ENCODE measurements at places on chromosomes 12 and 14. TPM values are rescaled to one million over a fixed set of nuclear protein-coding genes. Genes with fewer than 3 reads are reported as not detected.

The DYNC1H1 gene
- total RNA-seq: 376 TPM

The SLC39A5 gene
- total RNA-seq: not detected

The RPS6KL1 gene
- 0.09 TPM for total RNA-seq

The CDC42BPB gene
- 78.4 TPM for total RNA-seq

The PPP1R1A gene
- not detected for total RNA-seq

DNA sequence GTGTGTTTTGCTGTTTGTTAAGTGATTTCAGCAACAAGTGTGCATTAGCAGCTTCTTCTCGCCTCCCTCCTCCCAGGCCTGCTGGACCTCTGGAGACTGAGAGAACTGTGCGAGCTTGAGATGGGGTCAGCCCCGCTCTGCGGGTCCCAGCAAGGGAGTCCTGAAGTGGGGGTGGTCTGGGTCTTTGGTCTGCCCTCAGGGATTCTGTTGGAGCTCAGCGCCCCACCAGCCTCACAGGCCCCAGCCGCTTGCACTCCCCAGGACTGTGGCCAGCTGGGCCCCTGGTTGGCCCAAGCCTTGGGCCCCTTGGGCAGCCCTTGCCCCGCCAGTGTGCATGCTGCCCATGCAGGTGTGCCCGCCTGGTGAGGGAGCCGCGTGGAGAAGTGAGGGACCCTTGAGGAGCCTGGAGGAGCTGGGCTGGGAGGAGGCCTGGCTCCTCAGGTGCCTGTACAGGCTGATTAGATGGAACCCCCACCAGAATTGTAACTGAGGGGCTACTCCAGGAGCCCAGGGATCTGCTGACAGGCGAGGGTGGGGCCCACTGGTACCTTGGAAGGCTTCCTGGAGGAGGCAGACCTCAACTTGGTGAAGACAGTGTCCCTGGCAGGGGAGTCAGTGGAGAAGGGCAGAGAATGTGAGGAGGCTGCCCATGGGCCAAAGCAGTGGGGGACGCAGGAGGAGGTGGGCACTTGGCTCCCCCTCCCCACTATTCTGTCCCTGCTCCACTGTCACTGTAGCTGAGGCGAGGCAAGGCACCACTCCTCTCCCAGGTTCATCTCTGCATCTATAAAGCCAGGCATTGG is 56.7 kb downstream of the BEGAIN start:
- no peak for DNase-seq

GRCh38 chr14:55348766-55349453 is 62.7 kb downstream of the ATG14 start:
- DNase-seq: no peak

DNA sequence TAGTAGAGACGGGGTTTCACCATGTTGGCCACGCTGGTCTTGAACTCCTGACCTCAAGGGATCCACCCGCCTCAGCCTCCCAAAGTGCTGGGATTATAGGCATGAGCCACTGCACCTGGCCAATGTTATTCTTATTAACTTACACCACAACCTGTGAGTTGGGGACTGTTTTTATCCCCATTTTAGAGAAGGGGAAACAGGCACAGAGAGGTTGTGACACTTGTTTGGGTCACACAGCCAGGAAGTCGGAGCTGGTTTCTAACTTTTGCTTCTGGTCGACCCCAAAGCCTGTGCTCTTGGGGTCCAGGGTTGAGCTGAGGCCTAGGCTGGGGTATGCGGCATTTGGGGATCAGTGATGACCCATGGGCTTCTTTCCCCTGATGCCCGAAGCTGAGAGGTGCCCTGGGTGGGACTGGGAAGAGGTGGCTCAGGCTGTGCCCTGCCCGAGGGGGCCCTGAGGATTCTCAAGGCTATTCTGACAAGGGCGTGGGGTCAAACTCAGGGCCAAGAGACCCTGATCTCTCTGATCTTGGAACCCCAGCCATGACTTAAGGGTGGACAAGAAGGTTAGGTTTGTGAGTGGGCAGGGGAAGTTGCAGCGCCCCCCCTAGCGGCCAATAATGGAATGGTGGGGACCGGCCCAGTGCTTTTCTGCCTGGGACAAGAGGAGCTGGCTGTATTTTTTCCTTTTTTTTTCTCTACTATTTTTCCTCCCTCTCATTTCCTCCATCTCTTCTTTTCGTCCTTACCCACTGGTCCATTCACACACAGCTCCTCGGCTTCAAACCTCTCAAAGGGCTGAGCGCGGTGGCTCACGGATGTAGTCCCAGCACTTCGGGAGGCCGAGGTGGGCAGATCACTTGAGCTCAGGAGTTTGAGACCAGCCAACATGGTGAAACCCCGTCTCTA is 3.0 kb downstream of the SDSL start:
- DNase-seq: peak; percentile 61

- DNase-seq: no peak
Measured at GRCh38 chr12:103742349-103742932, 98.6 kb downstream of the NT5DC3 start.

DNA sequence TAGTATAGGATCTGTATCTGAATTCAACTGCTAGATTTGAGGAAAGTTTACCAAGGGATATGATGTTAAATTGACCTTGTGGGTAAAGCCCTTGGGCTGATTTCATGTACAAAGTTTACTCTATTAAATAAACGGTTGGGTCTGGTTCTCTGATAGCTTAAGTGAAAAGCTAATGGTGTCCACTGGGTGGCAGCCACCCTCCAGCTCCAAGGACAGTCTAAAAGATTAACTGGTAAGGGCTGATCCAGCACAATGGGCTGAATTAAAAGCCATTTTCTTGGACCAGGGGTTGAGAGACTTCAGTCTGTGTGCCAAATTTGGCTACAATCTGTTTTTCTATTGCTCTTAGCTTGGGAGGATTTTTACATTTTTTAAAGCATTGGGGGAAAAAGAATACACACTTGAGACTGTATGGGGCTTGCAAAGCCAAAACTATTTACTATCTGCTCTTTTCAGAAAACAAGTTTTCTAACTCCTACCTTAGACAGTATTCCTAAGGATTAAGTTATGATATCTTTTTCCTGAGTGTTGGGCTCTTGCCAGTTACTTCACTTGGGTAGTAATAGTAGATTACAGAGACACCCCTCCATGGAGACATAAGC is 116.5 kb downstream of the GPHN start:
- DNase-seq: peak; percentile 81

- no peak for DNase-seq
Measured at GRCh38 chr14:54362089-54362504, 34.7 kb upstream of the CDKN3 start.

DNA sequence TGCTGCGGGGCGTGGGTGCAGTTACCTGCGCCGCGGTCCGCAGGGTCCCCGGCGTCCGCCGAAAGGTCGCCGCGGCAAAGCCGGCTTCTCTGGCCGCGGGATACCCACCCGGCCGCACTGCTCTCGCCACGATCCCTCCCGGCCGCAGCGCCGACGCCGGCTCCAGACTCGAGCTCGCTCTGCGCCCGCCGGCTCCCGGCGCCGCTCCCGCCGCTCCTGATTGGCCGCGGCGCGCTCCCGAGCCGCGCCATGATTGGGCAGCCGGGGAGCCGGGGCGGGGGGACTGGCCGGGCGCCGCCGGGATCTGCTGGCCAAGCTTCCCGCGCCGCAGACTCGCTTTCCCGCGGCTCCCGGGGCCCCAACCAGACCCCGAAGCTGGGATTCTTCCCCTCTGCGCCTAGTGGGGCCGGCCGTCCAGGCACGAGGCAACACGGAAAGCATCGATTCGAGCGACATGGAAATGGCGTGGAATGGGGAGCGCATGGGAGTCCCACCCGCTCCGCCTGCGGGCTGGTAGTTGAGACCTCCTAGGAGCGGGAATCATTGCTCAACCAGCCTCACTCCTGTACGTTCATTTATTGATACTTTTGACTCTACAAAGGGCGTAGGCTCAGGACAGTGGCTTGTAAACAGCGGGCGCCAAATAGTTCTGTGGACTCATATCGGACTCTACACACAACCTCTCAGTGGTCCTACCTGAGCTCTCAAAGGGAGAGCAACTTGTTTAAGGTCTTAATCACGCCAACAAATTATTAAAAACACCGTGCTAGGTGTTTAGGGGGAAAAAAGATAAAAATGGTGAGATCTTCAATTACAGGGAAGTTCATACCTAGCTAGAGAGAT is 36.4 kb upstream of the STON2 start:
- DNase-seq: peak; percentile 33

- DNase-seq: no peak
Measured at GRCh38 chr14:83991666-83992065, 1538.3 kb upstream of the FLRT2 start.

GRCh38 chr14:30961330-30961729 is 64.1 kb upstream of the AP4S1 start:
- DNase-seq: no peak

GRCh38 chr12:14153803-14154202 is 172.4 kb upstream of the GRIN2B start:
- DNase-seq: no peak

DNA sequence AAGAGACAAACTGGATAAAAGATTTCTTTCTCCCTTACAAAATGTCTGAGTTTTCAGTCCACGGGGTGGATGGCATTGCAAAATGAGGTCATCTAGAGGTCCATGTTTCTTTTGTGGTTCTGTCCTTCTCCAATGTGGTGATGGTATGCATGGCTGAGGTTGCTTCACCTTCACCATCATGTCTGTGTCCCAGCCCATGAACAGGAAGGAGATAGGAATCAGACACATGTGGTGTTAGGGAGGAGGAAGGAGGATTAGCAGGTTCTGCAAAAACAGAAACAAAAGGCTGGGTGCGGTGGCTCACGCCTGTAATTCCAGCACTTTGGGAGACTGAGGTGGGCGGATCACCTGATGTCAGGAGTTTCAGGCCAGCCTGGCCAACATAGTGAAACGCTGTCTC is 11.0 kb upstream of the AEBP2 start:
- no peak for DNase-seq

GRCh38 chr12:98635657-98636323 is 8.8 kb downstream of the IKBIP start:
- DNase-seq: peak; percentile 76

- DNase-seq: no peak
Measured at GRCh38 chr12:110690127-110690430, 1.2 kb upstream of the HVCN1 start.

DNA sequence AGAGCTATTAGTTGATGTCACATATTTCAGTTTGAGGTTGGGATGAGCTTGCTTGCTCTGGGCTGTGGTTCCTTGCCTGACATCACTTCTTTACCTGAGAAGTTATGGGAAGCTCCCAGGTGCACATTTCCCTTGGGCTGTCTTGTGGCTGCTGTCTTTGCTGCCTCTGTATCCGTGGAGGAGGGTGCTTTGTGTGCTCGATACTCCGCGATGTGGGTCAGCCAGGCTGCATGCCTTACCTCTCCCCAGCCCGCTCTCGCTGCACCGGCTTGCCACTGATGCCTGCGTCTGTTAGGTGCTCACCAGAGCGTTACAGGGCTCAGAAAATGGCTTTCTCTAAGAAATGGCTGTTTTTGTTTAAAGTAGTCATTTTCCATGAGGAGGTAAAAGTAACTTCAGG is 19.6 kb downstream of the PELI2 start:
- no peak for DNase-seq

GRCh38 chr12:242496-242895 is 20.1 kb downstream of the SLC6A13 start:
- DNase-seq: no peak

- no peak for DNase-seq
Measured at GRCh38 chr12:120121766-120122293, 5.3 kb upstream of the RAB35 start.

Data from fibroblast of the aortic adventitia (primary cell).